ENCODE measurements at places on chromosomes 5 and 9.
A peak's percentile ranks its signal among the peaks of the same experiment; 100 is the strongest.

GRCh38 chr5:35938568-35939227 lies at the start of gene CAPSL:
CAPSL (minus strand) TSS chr5:35938622; CDS start chr5:35921120, 17,502 bp downstream.
- no peak for DNase-seq

DNA sequence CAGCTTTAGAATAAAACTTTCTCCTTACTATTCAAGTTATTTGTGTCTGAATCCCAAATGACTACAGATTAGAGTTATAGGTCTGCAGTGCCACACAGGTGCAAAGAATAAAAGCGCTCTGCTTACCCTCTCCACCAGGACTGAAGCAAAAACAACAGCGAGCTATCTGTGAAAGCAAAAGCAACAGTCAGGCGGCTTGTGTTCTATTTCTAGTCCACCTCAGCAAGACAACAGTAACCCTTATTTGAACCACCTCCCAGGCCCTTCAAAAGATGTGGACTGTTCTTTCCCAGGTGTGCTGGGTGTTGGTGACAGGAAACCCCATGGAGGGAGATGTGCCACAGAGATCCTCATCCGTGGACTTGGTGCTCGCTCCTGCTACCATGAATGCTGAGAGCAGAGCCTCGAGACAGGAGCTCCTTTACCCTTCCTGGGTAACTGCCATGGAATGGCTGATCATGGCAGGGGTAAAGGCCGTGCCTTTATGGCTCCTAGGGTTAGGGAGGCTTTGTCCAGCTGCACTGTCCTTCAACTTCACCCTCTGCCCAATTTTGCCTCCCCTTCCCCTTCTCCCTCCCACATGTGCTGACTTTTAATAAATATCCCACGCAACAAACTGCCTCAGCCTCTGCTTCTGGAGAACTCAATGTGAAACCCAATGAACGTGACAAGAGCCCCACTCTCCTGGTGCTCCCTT lies 108.6 kb downstream of the SERINC5 start:
- DNase-seq = no peak

GRCh38 chr5:178193251-178193809 lies 6.2 kb upstream of the GMCL2 start:
- no peak for DNase-seq

- no peak for DNase-seq
These were observed 504.5 kb downstream of the NFIB start for GRCh38 chr9:13809401-13809800.

DNA sequence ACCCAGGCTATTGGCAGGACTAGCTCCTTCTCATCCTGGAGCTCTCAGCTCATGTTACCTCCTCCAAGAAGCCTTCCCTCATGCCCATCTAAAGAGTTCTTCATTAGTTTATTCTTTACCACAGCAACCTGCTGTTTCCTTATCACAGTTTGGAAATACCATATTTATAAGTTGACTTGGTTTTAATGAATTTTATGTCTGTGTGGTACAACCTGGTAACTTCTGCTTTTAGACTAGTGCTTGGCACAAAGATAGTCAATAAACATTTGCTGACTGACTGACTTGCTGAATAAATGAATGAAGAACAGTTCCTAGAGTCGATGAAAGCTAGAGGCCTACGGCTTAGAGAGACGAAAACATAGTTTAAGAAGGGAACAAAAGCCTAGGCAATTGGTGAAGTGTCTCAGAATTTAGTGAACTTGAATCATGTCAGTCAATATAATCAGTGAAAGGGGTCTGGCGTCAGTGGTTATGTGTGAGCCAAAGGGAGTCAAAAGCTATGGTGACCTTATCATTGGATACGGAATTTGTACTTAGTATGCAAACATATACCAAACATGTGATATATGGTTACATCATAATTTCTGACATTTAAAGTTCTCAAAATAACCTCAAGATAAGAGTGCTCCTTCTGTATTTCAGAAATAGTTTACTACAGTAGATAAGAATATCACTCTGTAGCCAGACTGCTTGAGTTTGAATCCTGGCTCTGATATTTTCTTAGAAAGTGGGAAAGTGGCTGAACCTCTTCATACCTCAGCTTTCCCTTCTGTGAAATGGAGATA lies 239.5 kb downstream of the MCTP1 start:
- DNase-seq = no peak

DNA sequence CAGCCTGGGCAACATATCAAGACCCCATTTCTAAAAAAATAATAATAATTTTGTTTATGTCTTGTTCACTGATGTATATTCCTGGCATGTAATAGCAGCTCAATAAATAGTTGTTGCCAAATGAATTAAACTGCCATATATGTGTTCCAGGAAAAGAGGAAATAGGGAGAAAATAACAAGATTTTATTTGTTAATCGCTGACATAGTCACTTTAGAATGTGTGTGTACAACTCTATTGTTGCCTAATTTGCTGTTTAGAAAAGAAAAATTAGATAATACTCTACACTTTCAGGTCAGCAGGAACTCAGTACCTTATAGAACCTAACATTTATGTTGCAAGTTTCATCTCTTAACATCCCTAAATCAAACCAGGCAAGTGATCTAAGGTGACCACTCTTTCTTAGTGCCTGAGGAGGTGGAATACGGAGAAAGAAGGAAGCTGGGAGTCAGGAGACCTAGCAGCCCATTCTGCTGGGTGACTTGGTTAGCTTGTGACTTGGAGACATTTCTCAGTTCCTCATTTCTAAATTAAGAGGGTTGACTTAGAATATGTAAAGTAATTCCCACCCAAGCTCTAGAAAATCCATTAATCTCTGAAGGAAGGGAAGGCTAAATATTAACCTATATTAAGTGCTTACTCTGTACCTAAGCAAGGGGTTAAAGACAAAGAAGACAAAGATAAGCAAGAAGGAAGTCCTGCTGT lies 110.3 kb upstream of the IQGAP2 start:
- no peak for DNase-seq

DNA sequence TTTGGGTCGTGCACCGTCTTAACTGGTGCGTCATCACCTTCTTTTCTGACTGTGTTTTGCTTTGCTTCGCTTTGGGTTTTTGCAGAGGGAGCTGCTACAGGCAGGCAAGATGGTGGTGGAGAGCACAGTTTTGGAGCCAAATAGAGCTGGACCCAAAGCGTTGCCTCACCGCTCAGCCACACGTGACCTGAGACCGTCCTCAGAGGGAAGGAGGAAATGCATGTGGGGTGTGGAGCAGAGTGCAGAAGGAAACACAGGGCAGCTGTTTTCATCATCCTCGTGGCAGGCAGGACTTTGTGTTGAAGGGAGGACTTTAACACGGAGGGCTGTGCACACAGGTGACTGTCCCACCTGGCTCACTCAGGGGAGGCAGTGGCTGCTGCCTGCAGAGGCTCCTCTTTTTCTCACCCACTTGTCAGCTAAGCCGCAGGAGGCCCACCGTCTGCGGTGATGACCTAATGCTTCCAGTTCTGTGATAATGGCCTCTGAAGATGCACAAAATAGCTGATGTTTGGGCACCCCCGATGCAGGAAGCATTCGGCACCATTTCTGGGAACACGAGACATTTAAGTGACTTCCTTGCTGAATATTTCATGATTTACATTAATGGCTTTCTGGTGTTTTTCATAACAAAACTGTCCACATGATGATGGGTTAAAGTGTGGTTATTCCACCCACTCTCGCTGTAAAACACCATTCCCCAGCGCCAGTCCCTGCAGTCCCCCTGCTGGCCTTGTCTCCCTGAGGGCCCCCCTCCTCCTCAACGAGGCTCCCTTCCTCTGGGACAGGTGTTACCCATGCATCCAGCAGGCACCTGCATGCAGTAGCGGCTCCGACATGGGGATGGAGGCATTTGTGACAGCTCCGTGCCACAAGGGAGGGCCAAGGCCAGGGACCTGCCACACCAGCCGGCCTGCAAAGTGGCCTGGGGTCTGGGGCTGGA lies 12.4 kb upstream of the UBAC1 start:
- no peak for DNase-seq

DNA sequence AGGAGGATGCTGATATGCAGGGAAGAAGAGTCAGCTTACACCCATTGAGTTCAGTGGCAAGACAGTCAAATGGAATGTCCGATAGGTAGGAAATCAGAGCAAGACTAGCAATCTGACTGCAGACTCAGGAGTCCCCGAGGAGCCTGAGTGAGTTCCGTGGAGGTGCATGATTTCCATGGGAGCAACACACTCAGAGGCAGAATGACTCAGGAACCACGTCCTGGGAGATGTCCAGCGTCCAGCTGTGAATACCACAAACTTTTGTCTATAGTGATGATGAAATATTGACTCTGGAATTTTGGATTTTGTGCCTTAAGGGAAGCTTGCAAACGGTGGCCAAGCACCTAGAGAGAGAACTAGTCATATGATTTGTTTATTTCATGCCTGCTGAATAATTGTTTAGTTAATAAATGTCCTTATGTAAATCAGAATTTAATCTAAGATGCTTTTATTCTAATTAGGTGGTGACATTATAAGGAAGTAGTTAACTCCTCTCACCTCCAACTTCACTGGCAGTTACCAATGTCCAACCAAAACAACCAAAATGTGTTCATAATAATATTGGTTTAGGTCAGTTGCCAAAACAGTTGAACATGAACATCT lies 100.4 kb downstream of the PDE4D start:
- no peak for DNase-seq

DNA sequence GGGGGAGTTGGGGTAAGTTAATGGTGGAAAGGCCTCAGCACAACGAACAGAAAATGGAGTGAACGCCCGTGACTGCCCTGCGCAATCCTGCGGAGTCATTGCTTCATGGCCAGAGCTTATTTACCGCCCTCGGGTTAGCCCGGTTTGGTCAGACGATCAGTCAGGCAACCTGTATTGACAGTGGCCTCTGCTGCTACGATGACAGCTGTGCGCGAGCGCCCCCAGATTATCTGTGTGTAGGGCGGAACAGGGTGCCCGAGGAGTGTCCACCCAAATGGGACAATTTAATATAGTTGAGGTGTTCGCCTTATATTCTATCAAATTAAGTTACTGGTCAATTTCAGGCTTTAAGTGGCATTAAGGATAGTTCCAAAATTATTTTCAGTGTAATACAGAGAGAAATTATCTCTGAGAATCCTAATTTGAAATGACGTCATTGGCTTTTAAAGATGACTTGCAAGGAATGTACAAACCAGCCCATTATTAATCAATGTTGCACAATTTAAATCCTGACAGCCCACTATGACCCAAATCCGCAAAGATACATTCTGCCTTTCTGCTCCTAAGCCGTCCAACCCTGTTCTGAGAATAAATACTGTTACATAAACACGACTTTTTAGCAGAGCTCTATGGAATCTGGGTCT lies 879 bp upstream of the UBQLN1 start:
- peak; percentile 63 for DNase-seq

GRCh38 chr5:116569999-116570398 lies 4.6 kb downstream of the SEMA6A start:
- DNase-seq = no peak

DNA sequence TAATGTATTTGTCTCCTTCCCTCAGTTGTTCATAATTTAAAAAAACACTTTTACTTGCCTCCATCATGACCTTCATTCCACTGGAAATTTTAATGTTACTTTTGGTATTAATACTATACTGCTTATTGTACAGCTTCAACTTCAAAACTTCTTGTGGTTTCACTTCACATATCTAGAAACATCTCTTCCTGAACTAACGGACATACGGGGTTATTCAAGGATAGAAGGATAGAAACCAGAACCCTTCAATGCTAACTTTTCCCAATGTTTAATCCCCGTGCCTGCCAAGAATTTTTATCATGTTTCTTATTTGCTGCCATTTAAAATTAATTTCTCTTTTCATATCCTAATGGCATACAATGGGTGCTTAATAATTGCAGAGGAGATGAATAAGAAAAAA lies 36.3 kb upstream of the SETD9 start:
- no peak for DNase-seq
